Activated CD4-positive, alpha-beta T cell treated with anti-CD3 and anti-CD28 coated beads, Interleukin-10, Interleukin-2, amounts not matched to agents 100 ng/mL and 50 ng/mL, durations not matched to agents 16 hours and 8 hours (primary cell): ENCODE measurements at places on chromosomes 1 and 21.

DNA sequence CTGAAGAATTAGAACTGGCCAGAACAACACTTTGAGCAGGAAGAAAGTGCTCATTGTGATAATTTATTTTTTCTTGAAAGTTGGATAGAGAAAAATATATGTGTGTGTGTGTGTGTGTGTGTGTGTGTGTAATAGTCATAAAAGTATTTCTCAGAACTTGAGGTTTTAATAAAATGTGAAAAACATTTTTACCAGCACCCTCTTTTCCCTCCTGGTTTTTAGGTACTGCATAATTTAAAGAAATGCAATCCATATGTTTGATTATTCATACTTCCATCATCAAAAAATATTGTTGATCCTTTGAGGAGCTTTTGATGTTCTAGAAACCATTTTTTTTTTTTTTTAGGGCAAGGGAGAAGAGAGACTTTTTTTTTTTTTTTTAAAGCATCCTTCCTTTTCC, 66.8 kb upstream of the JUN start:
- no peak for DNase-seq

DNA sequence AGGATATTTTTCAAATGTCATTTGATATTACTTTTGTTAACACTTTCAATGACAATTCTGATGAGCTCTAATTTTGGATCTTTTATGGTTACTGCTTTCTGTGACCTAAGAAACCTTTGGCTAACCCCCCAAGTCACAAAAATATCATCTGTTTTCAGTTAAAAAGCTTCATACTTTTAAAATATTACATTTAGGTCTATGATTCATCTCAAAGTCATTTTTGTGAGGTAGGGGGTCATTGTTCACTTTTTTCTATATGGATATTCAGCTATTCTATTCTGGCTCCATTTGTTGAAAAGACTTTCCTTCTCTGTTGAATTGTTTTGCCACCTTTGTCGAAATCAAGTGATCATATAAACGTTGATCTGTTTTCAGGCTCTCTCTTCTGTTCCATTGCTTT, 44.8 kb downstream of the UCHL5 start:
- no peak for DNase-seq

DNA sequence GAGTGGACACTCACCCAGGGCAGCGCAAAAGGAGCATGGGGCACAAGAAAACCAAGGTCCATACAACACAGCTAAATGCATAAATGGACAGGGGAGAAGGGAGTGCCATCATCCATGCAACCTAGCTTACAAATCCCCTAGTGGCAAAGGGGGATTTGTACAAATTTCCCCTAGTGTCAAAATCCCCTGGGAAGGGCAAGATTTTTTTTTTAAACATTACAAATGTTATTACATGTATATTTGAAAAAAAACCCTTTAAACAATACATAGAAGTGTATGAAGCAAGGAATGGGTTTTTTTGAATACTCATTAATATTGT, 89.6 kb upstream of the IVNS1ABP start:
- DNase-seq: no peak

GRCh38 chr1:244778344-244778743, 57.1 kb upstream of the COX20 start:
- DNase-seq: no peak

DNA sequence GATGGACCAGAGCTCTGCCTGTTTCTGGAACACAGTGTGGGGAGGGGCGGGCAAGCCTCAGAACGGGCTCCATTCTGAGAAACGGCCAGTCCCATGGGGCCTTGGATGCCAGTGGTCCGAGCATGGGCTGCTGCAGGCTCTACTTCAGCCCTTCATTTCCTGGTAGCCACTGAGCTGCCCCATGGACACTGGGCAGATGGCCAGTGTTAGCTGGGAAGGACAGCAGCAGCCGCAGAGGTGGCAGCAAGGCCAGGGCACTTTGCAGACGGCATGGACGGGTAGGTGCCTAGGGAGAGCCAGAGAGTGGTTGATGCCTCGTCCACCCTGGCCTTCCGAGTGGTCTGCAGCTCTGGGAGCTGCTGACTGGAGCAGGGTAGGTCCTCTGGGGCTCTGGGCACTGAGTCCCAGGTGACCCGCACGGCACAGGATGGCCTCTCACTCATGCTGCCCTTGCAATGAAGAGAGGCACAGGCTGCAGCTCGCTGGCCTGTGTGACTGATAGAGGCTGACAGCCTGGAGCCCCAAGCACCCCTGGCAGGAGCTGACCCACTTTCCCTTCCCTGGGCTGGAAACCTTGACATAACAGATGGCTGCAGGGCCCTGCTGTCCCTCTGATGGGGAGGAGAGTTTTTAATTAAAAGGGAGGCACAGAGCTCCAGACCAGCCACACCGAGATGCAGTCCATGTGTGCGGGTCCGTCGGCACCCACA, 87.7 kb upstream of the COL6A1 start:
- DNase-seq: no peak

GRCh38 chr1:97947695-97948094, 26.9 kb upstream of the DPYD start:
- DNase-seq: no peak

DNA sequence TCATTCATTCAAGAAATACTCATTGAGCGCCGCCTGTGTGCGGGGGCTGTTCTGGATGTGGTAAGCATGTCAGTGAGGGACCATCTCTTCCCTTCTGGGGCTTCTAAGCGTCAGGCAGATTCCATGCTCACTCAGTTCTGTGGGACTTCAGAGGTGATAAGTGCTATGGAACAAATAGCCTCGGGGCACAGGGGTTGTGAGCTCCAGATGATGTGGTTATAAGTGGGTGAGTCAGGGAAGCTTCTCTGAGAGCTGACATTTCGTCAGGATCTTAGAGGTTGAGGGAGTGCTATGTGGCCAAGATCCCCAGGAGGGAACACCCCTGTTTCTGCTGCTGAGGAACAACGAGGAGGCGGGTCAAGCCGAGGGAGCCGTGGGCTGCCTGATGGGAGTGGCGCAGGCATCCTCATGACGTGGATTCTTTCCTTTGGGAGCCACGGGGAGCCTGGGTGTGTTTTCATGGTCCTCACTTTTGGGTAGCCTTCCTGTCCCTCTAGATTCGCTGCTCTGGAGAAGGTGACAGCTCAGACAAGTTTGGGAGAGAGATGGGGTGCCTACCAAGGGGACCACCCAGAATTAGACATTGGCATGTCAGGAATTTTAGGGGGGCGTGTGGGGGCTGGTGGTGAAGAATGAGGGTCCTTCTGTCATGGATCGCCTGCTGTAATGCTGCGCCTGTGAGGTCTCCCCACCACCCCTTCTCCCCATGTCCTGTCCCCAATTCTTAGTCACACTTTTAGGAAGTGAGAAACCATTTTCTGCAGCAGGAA, 38.5 kb downstream of the HUNK start:
- DNase-seq: no peak

DNA sequence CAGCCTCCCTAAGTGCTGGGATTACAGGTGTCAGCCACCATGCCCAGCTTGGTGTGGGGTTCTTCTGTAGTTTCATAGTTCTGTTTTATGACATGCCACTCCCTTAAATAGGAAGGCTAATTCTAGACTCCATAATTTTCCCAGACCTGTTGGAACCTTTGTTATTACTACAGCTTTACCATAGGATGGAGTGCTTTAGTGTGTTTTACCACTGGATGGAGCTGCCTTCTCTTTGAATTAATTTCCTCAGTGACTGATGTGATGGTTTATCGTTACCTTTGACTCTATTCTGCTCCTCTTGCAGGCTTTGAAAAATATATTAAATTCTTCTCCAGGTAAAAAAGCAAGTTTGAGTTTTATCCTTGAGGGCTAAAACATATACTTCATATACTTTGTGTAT, 84.6 kb upstream of the NEK7 start:
- DNase-seq: no peak

DNA sequence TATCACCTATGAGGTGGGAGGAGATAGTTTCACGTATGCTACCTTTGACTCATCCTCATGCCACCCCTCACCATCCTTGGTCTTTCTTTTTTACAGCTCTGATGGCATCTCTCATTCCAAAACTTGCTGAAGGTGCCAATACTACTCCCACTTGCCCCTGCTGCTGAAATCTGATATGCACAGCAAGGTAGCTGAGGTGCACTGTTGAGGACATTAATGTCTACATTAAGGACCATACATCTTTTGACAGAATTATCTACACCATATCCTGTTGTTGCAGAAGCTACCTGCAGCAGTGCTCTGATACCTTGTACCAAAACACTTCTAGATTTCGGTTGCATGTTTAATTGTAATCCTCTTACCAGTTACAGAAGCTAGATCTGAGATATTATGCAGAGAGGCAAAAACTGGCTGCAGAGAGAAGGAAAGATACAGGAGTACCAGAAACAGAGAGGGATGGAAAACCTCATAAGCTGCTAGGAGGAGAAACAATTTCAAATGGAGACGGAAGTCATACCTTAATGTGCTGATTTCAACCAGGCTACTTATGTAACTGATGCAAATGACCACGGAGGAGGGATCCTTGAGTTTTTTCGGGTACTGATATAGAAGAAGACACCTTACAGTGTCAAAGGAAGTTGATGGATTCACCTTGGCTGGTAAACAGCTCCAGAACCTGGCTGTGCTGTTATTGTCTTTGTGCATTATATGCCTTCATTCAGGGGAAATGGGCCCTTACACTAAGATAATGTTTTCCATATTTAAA, 19.3 kb upstream of the PTPRC start:
- peak; percentile 86 for DNase-seq

- DNase-seq: no peak
These were observed 9.1 kb downstream of the CELA2A start for GRCh38 chr1:15465674-15466073.

- DNase-seq: no peak
These were observed 45.8 kb upstream of the TTC34 start for GRCh38 chr1:2847086-2847985.

DNA sequence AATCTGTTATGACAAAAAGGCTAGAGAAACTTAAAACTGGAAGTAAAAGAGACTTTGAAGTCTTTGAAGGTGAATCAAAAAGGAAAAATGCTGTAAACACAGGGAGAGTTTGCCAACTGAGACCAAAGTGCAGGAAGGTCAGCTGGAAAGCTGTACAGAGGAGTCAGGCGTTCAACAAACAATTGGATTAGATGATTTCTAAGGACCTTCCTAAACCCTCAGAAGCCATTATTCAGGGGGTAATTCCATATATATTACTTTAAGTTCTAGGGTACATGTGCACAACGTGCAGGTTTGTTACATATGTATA, 156.8 kb downstream of the ZBTB18 start:
- no peak for DNase-seq

DNA sequence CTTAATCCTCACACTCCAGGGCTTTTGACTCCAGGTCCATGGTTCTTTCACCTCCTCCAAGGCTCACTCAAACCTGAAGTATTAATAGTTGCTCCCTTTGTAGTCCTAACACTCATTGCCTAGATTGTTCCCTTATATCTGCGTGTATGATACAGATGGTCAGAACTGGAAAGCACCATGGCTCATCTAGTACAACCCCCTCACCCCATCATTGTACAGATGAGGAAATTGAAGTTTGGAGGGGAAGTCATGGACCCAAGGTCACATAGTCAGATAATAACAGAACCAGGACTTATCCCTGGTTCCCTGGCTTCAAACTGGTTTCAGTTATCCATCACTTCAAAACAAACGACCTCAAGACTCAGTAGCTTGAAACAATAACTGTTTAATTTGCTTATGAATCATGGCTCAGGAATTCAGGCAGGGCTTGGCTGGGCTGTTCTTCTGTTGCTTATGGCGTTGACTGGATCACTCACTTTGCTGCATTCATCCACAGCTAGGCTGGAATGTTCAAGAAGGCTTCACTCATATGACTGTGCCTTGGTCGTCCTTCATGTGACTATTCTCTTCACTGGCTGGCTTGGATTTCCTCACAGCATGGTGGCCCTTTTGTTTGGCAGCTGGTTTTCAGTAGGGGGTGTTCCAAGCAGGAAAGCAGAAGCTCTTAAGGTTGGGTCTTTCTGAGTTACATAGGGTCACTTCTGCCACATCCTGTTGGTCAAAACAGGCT, 5.0 kb downstream of the NOS1AP start:
- DNase-seq: no peak

- peak; percentile 24 for DNase-seq
These were observed 5.2 kb downstream of the FCGR2A start for GRCh38 chr1:161510477-161510876.

DNA sequence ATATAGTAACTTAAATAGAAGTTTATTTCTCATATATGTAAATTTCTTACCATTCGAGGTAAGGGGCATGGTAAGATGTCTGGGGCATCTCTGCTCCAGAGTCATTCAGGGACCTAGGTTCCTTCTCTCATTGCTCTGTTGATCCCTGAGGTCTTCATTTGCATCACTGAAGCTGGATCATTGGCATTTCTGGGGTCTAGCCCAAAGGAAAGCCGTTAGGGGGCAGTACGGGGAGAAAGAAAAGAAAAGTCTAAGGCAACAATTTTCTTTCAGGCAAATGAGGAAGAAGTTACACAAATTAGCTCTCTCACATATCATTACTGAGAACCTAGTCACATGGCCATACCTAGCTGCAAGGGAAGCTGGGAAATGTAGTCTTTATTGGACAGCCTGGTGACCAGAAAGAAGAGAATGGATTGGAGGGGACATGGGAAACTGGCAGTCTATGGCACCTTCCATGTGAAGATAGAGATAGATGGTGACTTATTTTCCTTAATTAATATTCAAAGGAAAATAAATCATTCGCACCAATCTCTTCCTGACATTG, 10.2 kb upstream of the SUSD4 start:
- no peak for DNase-seq

DNA sequence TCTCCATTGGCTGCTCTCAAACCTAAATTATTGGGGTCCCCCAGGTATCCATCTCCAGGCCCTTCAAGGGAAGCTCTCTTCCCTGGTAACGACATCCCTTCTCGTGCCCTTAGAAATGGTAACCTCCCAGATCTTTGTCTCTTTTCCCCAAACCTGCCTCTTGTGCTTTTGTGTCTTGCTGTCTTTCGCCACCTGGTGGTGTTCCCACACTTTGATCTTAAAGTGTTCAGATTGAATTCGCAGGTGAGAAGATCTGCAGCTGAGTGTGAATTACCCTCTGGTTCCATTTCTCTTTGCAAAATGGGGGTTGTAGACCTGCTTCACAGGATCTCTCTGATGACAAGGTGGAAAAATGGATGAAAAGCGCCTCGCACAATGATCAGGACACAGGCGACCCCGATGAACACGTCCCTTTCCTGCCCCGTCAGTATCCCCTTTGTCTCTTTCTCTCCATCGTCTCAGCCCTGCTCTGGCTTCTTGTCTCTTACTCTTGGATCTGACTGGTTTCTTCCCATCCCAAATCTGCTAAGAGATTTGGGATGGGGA, 53.1 kb downstream of the DOP1B start:
- peak; percentile 65 for DNase-seq

DNA sequence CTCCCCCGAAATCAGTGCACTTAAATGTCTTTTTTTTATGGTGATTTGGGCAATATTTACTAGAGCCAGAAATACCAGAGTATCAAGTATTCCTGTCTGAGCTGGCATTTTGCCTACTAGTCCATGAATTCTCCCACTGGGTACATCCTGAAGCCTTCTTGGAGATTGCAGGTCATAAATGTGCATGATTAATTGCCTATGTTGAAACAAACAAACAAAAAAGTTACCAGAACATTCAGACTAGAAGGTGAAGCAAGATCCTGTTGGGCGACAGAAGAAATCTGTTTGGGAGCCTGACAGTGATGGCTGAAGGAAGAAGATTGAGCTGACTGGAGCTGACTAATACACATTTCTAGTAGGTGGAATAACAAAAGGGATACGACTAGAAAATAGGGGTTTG, 127.4 kb upstream of the NRIP1 start:
- no peak for DNase-seq
